ENCODE measurements at places on chromosomes 16 and 17. TPM values are rescaled to one million over a fixed set of nuclear protein-coding genes. Genes with fewer than 3 reads are reported as not detected.

- peaks cover 23% of the 10 kb centered on the region for H3K4me1 ChIP-seq
- no peak overlapping the region for H3K27ac ChIP-seq
- no peaks in the 10 kb centered on the region for H3K27me3 ChIP-seq
- no peak overlapping the region for H3K4me3 ChIP-seq
- no peak for DNase-seq
Observed at GRCh38 chr17:64355536-64356303, 34.9 kb downstream of the PECAM1 start.

- no peak overlapping the region for H3K4me3 ChIP-seq
- no peaks in the 10 kb centered on the region for H3K36me3 ChIP-seq
- no peak for DNase-seq
- H3K4me1 ChIP-seq = no peaks in the 10 kb centered on the region
- H3K27me3 ChIP-seq = peaks cover 4% of the 10 kb centered on the region
Observed at GRCh38 chr17:32281011-32281451, 15.4 kb downstream of the RHBDL3 start.

PIK3R5 gene
- 51.2 TPM for total RNA-seq

GRCh38 chr17:75450270-75450669 is 6.2 kb upstream of the TMEM94 start:
- DNase-seq = no peak
- H3K27me3 ChIP-seq = peaks cover 2% of the 10 kb centered on the region
- H3K4me1 ChIP-seq = peaks cover 12% of the 10 kb centered on the region
- H3K27ac ChIP-seq = no peak overlapping the region

DNA sequence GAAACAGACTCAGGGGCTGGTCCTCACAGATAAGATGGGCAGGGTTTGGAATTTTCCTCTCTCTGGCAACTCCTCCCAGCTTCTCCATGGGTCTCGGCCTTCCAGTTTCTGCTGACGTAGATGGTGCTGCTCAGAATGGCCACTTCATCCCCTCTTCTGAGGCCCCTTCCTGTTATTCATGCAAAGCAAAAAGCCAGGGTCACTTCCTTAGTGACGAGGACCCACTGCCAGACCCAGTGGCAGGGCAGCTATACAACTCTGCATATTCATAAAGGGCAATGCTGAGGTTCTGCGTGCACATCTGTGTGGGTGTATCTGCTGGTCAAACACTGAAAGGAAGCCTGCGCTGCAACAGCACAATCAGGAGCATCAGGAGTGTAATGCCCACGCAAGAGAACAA is 108.8 kb downstream of the WSCD1 start:
- no peaks in the 10 kb centered on the region for H3K4me1 ChIP-seq
- no peak overlapping the region for H3K4me3 ChIP-seq
- peaks cover 9% of the 10 kb centered on the region for H3K27me3 ChIP-seq
- H3K27ac ChIP-seq = no peak overlapping the region
- no peak for DNase-seq
- H3K36me3 ChIP-seq = no peaks in the 10 kb centered on the region

DNA sequence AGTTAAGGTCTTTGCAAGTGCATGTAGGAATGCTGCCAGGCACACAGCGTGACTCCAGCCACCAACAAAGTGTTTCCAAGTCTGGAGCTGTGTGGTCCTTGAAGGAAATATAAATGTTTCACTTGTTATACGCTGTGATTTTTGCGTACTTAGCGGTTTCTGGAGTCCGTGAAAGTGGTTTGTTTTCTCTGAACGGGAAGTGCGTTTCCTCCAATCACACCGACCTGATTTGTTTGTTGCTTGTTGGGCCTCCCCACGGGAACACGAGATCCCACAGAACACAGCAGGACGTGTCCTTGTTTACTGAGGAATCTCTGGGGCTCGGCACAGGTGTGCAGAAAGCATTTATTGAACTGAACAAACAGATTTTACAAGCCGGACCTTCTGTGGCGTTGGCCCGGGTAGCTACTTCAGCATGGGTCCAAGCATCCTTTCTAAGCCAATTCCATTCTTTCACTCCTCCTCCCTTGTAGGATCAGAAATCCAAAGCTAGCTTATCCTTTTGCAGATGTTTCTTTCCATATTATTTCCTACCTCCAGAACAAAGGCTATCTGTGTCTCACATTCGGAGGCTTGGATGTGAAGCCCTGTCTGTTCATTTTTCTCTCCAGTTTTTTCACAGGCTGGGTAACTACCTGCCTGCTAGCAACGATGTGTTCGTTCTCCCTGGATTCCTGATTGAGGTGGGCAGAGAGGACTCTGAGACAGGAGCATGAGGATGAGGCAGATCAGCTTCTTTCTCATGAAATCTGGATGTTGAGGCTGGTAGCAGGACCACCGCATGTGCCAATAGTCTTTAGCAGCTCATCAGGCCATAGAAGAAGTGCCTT is 44.6 kb downstream of the ABAT start:
- no peak overlapping the region for H3K27ac ChIP-seq
- no peak for DNase-seq
- H3K36me3 ChIP-seq = peaks cover 2% of the 10 kb centered on the region

CTRB2 gene
- not detected for total RNA-seq

DNA sequence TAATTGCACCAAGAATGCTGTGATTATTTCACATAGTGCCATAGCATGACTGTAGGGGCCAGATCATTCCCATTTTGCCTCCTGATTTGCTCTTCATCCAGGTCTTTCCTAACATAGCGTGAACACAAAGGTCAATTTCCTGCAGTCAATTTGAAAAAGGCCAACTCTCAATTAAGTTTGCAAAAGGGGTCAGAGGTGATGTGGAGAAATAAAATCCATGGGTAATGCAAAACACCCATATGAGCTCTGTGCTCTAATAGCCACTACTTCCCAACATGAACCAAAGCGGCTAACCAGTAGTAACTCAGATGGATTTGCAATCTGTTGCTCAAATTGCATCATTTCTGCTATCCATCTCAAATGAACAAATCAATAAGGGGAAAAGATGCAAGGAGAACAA is 275.5 kb upstream of the SOX9 start:
- DNase-seq = no peak
- H3K36me3 ChIP-seq = no peaks in the 10 kb centered on the region
- H3K27me3 ChIP-seq = no peaks in the 10 kb centered on the region
- H3K4me3 ChIP-seq = no peak overlapping the region

WNK4 gene
- 0.20 TPM for total RNA-seq
